Glutamatergic neuron (in vitro differentiated cells): ENCODE measurements at places on chromosomes 1 and 21.

DNA sequence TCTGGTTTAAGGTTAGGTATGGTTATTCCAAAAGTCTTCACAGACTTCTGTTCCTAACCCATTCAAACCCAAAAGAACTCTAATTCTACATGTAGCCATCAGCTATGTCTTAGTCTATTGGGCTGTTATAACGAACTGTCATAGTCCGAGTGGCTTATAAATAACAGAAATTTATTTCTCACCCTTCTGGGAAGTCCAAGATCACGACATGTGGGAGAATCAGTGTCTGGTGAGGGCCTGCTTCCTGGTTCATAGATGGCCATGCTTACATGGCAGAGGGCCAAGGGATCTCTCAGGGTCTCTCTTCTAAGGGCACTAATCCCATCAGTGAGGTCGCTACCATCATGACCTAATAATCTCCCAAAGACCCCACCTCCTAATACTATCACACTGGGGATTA is 103.0 kb upstream of the PPP2R5A start:
- no peak for DNase-seq

DNA sequence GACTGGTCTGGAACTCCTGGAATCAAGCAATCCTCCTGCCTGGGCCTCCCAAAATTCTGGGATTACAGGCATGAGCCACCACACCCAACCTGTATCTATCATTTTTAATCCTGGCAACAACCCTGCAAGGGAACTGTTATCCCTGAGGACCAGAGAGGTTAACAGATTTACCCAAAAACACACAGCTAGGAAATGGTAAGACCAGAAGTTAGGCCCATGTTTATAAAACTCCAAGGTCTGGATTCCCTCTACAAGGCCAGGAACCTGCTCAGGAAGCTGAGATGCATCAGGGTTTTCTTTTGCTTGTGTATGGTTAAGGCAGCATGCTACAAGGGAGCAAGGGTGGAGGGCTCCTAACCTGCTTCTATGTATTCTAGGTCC is 17.8 kb upstream of the TTC39A start:
- no peak for DNase-seq

DNA sequence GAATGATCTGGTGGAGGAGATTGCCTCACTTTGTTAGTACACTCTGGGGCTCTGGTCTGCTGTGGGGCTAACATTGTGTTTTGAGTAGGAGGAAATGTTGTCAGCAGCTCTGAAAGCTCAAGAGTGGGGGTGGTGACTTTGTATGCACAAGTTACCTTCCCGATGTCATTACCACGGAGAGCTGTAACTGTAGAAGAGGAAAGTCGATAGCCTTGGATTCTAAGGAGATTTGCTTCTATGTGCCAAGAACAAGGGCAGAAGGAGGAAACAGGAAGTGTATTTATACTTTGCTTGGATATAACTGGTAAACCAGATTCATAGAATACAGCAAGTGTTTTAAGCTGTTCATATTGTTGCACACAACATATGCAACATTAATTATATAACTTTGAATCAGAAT is 196.1 kb downstream of the AMY1C start:
- DNase-seq: no peak

DNA sequence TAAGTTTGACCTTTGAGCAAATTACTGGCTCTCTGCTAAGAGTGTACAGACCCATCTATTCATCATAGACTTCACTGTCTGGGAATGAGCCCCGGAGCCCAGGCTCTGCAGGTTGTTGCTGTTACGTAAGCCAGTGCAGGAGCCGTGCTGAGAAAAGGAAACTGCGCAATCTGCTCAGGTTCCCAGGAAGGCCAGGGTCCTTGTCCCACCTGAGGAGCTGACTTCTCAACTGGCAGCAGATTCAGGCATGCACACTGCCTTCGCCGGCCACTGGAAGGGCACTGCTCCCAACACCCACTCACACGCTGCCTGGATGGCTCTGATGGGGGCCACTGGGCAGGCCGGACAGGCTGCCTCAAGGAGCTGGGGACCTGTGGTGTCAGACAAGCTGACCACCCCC is 19.5 kb downstream of the RCAN1 start:
- no peak for DNase-seq

DNA sequence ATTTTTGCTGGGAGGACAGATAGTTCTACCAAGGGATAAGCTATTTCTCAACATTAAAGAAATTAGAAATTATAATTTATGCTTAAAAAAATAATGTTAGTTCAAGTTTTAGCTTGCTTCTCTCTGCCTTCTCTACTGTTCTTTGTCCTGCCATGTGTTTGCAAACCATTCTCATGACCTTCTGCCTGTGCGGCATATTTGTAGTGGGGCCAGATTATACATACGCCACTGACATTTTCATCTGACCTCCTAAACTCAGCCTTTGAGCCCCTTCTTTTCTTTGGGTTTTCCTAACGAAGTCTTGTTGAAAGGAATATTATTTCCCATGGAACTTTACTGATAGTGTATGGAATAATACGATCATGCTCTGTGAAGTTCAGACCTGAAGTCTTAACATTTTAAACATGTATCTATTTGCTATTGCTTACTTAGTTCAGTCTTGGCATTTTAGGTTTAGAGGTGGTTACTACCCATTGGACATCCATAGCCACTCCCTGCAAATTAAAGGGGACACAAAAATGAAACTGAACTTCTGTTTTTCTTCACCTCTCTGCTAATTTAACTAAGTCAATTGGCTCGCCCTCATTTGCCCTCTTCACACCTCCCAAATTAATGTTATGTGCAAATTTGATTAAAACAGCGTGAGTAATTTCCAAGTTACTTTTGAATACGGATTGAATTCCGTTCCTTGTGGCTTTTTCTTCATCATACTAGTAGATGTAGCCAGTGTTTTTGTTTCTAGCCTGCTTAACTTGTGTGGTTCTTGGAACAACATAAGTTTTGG is 15.6 kb downstream of the LRRC8D start:
- no peak for DNase-seq

GRCh38 chr1:12714710-12715475 is 1.0 kb upstream of the AADACL3 start:
- DNase-seq: no peak

- no peak for DNase-seq
Observed at GRCh38 chr21:34579411-34579810, 35.5 kb downstream of the RCAN1 start.

DNA sequence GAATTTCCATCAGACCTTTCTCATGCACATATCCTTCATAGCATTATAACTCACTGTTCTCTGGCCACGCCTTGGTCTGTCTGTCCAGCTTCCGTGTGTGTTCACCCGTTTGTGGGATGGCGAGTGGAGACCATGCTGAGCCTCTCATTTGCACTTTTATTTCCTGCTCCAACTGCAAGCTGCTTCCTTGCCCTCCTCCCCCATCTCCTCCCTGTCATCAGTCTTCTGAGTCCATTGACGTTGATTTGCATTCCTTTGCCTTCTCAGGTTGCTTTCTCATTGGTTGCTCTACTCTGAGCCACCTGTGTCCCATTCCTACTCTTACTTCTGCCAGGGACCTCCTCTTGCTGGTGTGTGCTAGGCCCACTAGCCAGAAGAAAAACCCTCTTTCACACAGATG is 146.4 kb downstream of the NOS1AP start:
- DNase-seq: no peak

GRCh38 chr1:176692431-176692830 is 229.5 kb downstream of the PAPPA2 start:
- no peak for DNase-seq

GRCh38 chr1:55214934-55215193 is 300 bp downstream of the USP24 start:
- peak; percentile 65 for DNase-seq

GRCh38 chr1:222225316-222225691 is 322.6 kb downstream of the HHIPL2 start:
- DNase-seq: no peak

DNA sequence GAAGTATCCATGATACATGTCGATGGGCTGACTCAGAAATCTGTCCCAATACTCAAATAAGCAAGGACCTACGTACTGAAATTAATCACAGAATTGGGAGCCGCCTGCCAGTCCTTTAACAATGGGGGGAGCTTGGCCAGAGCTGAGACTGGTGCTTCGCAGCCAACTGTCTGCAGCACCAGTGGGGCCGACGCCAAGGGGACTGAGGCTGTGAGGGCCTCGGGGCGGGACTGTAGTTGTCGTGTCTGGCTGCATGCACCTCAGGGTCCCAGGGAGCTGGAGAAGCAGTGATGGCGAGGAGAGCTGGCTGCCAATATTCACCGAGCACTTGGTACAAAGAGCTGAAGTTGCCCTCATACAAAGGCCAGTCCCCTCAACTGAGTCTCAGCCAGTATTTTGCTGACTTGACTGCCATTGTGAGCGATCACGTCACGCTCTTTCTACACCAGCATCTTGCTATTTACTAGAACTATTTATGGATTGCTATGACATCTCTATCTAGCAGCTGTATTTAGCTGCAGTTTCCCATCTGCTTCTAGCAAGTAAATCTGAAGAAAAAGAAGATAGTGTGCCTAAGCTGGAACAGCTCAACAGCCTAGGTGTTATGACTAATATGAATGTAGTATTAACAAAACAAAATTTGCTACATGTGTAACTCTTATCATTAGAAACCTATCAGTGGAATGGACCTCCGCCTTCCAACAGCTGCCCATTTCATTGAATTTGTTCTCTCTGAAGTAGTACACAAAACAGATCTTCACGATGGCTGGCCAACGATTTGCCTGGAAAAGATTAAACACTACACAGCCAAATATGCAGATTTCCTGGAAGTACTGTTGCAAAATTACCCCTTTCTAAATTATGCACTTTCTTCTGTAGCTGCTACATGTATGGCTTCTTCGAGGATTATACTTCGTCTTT is 29.1 kb downstream of the EVI5 start:
- DNase-seq: no peak

- DNase-seq: no peak
Observed at GRCh38 chr1:191579019-191579418, 579.2 kb upstream of the RGS18 start.

DNA sequence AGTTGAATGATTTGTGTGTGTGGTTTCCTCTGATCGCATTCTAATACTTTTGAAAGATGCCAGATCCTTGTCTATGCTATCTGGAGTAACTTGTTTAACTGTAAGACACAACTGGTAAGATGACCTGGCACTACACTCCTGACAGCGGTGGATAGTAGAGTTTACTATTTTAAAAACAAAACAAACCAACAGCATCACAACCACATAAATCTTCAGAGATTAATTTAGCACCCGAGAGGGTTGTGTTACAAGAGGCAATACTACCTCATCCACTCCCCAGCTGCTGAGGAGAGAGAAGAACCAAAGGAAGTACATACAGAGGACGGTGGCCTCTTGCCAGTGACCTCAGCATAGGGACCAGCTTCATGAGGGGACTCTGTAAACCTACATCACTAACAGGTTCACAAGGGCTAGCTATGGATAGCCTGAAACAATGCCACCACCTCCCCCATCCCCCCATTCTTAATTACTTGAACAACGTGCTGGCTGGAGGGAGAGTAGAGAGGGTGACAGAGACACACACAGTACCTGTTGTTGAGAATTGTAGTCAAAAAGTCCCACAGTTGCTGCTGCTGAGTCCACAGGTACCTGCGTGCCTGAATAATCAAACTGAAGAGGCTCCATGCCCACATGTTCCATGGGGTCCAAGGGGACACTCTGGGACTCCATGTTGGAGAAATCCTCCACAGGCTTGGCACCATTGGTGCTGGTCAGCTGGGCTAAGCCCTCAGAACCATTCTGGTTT is 73.5 kb downstream of the PUM1 start:
- no peak for DNase-seq

DNA sequence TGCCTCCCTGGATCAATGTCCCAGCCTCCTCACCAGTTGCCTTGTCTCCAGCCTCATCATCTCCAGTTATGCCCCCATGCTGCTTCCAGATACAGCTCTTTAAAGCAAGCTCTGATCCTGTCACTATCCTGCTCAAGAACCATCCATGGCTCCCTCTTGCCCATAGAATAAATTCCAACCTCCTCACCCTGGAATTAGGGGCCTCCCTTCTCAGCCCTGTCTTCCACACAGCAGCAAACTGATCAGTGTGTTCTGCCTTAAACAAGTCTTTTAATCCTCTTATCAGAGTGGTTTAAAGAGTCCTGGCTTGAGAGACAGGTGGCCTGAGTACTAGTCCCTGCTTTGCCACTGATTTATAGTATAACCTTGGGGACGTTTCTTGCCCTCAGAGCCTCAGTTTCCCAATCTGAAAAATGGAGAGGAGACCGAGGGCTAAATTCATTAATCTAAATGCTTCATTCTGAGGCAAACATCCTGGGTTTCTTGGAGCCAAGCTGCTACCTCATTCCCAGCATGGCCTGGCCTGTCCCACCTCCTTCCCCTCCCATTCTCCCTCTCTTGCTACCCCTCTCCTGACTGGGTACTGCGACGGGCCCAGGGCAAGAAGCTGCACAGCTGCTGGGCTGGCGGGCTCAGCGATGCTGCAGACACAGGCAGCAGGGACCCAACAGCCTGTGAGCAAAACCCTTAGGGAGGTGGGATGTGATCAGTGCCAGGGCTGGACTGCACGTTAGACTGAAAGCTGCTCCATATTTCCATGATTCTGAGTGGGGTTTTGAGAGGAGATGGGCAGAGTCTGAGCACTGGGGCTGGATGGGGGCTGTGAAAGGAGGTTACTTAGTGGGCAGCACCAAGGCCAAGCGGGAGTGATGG is 221.4 kb downstream of the PTPRU start:
- peak; percentile 49 for DNase-seq

- no peak for DNase-seq
Observed at GRCh38 chr1:99992044-99992722, 22.4 kb downstream of the SLC35A3 start.

DNA sequence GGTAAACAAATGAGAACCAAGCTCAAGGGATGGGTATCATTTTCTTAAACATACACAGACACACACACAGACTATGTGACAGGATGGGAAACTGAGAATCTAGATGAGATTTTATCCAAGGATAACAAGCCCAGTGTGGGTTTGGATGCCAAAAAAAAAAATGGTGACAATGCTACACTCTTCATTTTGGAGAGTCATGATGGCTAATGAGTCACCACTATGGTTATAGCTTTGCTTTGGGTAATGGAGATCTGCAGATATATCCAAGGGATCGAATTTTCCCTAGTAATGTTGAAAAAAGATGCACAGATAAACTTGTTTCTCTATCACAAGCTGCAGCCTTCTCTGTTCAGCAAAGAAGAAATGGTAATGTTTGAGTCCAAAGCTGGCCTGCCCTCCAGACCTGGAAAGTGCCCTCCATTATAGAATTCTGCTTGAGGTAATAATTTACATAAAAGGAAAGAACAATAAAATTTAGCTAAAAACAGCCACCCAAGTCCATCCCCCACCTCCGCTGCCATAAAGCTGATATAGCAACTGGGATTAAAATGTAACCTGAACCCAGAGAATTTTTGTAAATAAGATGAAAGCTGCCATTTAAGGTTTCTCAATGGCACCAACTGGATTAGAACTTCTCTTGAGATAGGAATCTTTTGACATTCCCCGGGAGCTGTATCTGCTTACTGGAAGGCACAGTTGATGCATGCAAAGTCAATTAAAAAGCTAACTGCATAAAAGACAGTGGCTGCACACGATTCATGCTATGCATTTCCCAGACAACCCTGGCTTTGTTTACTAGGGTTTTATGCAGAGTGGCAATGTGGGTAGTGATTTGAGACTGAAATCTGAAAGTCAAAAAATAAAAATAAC is 395.2 kb upstream of the LYPLAL1 start:
- DNase-seq: no peak
